ENCODE measurements at places on chromosomes 12 and 14.

GRCh38 chr14:53004976-53005375 lies 54.1 kb upstream of the FERMT2 start:
- no peak for DNase-seq

- DNase-seq: peak; percentile 25
These were observed 86.4 kb upstream of the GPR68 start for GRCh38 chr14:91330856-91331255.

DNA sequence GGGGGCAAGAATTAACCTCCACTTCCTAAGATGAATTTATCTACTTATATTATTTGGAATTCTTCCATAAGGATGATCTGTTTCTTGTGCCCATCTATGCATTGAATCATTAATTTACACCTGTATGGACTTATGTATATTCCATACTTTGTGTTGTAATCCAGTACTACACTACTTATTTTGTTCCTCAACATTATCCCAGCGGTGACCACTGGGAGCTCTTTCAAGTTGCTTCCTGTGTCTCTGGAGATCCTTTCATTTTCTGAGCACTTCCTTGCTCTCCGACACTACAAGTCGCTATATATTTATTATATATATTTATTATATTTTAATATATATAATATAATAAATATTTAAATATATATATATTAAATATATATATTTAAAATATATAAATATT lies 54.9 kb upstream of the SCN8A start:
- peak; percentile 16 for DNase-seq

- no peak for DNase-seq
These were observed 2.3 kb downstream of the INF2 start for GRCh38 chr14:104691546-104692260.

DNA sequence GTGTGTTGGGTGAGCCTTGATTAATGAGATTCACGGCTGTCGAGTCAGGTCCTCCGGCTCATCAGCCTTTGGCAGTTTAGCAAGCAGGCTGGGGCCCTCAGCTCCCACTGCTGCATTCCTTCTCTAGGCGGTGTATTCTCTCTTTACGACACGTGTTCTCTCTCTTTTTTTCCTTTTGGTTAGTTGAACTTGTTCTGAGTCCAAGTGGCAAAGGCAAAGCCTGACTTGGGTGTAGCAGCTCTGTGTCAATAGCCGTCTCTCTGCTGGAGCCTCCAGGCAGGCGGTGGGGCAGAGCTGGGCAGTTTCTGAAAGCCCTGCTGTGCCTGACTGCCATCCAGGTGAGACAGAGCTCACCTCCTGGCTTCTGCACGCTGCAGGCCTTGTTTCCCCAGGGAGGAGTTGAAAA lies 46.6 kb downstream of the SUSD6 start:
- DNase-seq: no peak

DNA sequence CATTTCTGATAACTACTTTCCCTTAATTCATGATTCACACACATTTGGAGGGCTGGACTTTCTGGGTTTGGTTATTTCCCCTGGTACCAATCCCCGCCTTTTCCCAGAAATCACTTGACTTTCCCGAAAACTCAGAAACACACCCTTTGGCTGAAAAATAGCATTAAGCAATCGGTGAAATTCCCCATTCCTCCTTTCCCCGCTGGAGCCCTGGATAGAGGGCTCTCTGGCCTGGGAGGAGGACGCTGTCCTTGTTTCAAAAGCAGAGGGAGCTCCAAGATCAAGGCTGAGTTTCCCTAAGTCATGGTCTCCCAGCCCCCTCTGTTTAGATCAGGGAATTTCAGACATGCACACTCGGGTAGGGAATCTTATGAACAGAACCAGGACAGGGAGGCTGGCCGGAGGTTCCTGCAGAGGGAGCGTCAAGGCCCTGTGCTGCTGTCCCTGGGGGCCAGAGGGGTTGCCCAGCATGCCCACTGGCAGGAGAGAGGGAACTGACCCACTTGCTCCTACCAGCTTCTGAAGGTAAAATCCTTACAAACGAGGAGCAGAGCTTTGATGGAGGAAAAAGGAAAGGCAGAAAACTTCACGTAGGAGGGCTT lies at the start of gene C1S:
TSS of gene C1S (plus strand) at position 366 of the 602 bp plus-strand sequence. CDS start 1,195 bp downstream, outside the sequence.
- DNase-seq: no peak

GRCh38 chr12:47362126-47362705 lies 282.5 kb upstream of the AMIGO2 start:
- DNase-seq: no peak

- no peak for DNase-seq
These were observed 98.4 kb downstream of the BCAT1 start for GRCh38 chr12:24850496-24850895.

GRCh38 chr12:98211909-98212695 lies 303.3 kb upstream of the TMPO start:
- no peak for DNase-seq

All from KBM-7 (cell line).